Vagina (tissue), 2 donors: ENCODE measurements at places on chromosomes 4 and X.

- DNase-seq = no peak
- H3K36me3 ChIP-seq = no peaks in the 10 kb centered on the region
- H3K4me3 ChIP-seq = no peak overlapping the region
- no peaks in the 10 kb centered on the region for H3K4me1 ChIP-seq
These were observed 378.6 kb downstream of the UNC5C start for GRCh38 chr4:95170176-95170575.

DNA sequence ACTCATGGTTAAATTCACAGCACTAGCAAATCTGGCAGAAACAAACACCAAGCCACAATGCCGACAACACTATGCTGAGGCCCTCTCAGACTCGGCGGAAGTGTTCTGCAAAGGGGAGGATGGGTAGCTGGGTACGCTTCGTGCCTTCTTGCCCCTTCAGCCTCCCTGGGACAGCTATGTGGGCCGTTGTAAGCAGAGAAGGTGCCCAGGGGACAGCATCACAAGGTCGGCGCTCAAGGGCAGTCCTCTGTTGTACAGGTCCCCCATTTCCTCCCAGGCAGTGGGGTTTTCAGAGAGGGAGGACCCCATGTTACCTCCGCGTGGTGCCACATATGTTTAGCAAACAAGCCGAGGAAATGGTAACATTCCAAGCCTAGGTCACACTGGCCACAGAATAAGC lies 173.6 kb downstream of the AFAP1 start:
- no peak overlapping the region for H3K27ac ChIP-seq
- peaks cover 50% of the 10 kb centered on the region for H3K36me3 ChIP-seq
- no peaks in the 10 kb centered on the region for H3K27me3 ChIP-seq
- DNase-seq = no peak
- H3K4me3 ChIP-seq = no peak overlapping the region

DNA sequence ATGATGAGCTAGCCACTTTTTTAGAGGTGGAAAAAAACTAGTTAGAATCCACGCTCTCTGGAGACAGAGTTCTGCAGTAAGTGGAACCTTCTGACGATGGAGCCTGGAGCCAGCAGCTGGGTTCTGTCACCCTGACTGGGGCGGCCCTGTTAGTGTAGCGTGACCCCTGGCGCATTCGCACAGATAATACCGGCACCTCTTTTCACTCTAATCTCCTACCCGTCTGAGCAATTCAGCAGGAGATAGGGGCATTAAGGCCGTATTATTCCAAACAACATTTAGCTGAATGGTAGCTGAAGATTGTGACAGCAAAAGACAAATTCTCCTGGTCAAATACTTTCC lies 292.6 kb downstream of the FBXO8 start:
- DNase-seq = no peak
- H3K27ac ChIP-seq = no peak overlapping the region
- H3K4me1 ChIP-seq = no peaks in the 10 kb centered on the region
- H3K36me3 ChIP-seq = no peaks in the 10 kb centered on the region
- no peaks in the 10 kb centered on the region for H3K27me3 ChIP-seq
- no peak overlapping the region for H3K4me3 ChIP-seq

DNA sequence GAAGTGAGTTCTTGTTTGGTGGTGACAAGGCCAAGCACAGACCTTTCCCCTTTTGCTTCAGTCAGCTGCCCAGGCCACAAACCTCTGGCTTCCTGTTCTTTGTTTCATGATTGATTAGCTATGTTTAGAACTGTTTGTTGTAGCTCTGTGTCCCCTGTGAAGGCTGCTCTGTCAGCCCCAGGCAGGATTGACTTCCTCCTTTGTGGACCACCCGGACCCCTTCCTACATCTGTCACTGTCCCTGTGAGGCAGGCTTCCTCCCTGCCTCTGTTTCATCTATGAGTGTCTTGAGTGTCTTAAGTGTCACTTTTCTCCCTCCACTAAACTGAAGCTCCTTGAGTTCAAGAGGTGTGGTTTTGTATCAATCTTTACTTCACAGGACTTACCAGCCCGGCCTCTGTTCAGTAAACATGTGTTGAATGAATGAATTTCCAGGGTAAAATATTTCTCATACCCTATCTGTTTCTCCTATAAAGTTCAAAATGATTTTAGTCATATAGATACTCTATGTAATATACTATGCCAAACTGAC lies 83.5 kb downstream of the ZNF674 start:
- no peaks in the 10 kb centered on the region for H3K27me3 ChIP-seq
- H3K4me3 ChIP-seq = no peak overlapping the region
- no peak overlapping the region for H3K27ac ChIP-seq
- no peaks in the 10 kb centered on the region for H3K4me1 ChIP-seq

GRCh38 chr4:77699731-77700210 lies 94.2 kb downstream of the CXCL13 start:
- H3K27ac ChIP-seq = no peak overlapping the region
- no peaks in the 10 kb centered on the region for H3K27me3 ChIP-seq
- H3K36me3 ChIP-seq = no peaks in the 10 kb centered on the region
- no peak overlapping the region for H3K4me3 ChIP-seq
- no peaks in the 10 kb centered on the region for H3K4me1 ChIP-seq
- DNase-seq = no peak

DNA sequence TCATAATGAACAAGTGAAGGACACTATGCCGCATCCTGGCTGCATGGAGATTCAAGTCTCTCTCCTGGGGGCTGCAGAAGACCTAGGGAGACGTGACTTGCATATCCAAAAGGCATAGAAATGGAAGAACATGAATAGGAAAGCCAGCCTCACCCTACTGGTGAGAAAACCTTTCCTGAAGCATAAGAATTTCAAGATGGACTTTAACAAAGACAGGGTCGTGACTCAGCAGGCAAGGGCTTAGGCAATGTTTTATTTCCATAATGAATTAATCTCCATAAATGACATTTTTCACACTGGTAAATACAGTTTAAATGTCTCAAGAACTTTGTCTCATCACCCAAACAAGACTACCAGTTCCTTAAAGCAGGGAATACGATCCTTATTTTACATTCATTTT lies 78.9 kb downstream of the RFC1 start:
- H3K27ac ChIP-seq = no peak overlapping the region
- H3K36me3 ChIP-seq = peaks cover 51% of the 10 kb centered on the region
- no peak overlapping the region for H3K4me3 ChIP-seq
- H3K4me1 ChIP-seq = no peaks in the 10 kb centered on the region
- no peaks in the 10 kb centered on the region for H3K27me3 ChIP-seq

GRCh38 chr4:55138367-55138766 lies 13.0 kb upstream of the KDR start:
- H3K27ac ChIP-seq = no peak overlapping the region
- H3K4me1 ChIP-seq = no peaks in the 10 kb centered on the region
- DNase-seq = no peak

GRCh38 chrX:72238183-72238582 lies 644 bp downstream of the ERCC6L start:
- no peak overlapping the region for H3K4me3 ChIP-seq
- DNase-seq = no peak
- H3K4me1 ChIP-seq = no peaks in the 10 kb centered on the region
- H3K36me3 ChIP-seq = no peaks in the 10 kb centered on the region
- no peaks in the 10 kb centered on the region for H3K27me3 ChIP-seq

GRCh38 chr4:47534772-47535171 lies 49.7 kb downstream of the ATP10D start:
- no peaks in the 10 kb centered on the region for H3K27me3 ChIP-seq
- no peak for DNase-seq
- H3K36me3 ChIP-seq = no peaks in the 10 kb centered on the region
- H3K4me1 ChIP-seq = peaks cover 28% of the 10 kb centered on the region
- H3K4me3 ChIP-seq = no peak overlapping the region

DNA sequence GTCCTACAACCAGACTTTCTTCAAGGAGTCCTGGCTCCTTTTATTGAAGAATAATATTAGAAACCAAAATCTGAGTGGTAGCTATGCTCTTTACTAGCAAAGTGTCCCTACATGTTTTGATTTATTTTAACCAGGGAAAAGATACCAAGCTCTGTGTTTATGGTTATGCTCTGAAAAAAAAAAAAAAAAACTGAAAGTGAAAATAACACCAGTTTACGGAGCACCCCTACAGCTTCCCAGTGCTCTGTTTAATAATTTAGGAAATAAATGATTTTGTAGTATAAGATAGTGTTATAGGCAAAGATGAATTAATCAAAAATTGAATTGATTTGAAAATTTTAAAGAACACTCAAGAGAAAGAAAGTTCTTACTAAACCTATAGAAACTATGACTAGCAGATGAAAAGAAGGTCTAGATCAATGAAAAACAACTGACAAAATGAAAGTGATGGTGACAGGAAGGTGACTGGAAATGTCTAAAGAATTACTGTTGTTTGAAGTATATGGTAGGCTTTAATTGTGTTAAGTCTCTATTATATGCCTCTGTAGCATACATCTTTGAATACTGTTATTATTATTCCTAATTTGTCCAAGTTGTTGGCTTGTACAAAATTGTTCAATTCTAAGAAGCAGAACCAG lies 1698.4 kb upstream of the PCDH10 start:
- H3K4me3 ChIP-seq = no peak overlapping the region
- H3K27ac ChIP-seq = no peak overlapping the region
- DNase-seq = no peak
- no peaks in the 10 kb centered on the region for H3K27me3 ChIP-seq
- H3K36me3 ChIP-seq = no peaks in the 10 kb centered on the region

GRCh38 chr4:3729882-3730226 lies 36.3 kb upstream of the ADRA2C start:
- H3K4me3 ChIP-seq = no peak overlapping the region
- no peak overlapping the region for H3K27ac ChIP-seq
- no peak for DNase-seq
- H3K36me3 ChIP-seq = no peaks in the 10 kb centered on the region
- no peaks in the 10 kb centered on the region for H3K27me3 ChIP-seq

- H3K4me3 ChIP-seq = no peak overlapping the region
- no peaks in the 10 kb centered on the region for H3K36me3 ChIP-seq
- no peak for DNase-seq
- no peaks in the 10 kb centered on the region for H3K27me3 ChIP-seq
These were observed 71.6 kb upstream of the SH3RF1 start for GRCh38 chr4:169342159-169342860.

DNA sequence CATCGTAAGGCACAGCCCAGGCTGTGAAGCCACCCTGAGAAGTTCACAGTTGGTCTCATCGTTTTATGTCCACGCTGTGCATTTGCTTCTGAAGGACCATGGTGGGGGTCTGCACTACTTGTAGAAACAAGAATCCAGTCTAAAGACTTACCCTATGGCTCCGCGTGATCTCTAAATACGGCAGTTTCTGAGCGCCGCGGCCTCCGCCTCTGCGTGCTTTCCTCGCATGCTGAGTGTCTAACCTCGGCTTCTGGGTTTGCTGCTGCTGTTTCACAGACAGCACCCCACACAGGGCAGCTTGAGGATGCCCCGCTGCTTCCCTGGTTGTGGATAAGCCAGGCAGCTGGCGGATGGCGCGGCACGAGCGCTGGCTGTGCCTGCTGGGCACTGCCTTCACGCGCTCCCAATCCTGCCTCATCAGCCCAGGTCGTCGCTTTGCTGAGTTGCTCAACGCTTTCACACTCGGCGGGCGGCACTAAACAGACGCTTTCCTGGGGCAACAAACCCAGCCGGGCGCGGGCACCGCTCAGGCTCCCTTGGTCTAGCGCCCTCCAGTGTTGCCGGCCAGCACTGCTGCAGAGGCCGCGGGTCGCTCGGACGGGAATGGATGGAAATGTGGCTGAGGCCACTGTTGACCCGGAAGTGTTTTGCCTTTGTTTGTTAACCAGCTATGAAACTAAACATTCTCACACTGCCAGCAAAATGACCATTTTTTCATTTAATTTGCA lies 39.2 kb downstream of the FGFRL1 start:
- no peaks in the 10 kb centered on the region for H3K27me3 ChIP-seq
- no peaks in the 10 kb centered on the region for H3K36me3 ChIP-seq
- DNase-seq = no peak
- no peak overlapping the region for H3K27ac ChIP-seq

DNA sequence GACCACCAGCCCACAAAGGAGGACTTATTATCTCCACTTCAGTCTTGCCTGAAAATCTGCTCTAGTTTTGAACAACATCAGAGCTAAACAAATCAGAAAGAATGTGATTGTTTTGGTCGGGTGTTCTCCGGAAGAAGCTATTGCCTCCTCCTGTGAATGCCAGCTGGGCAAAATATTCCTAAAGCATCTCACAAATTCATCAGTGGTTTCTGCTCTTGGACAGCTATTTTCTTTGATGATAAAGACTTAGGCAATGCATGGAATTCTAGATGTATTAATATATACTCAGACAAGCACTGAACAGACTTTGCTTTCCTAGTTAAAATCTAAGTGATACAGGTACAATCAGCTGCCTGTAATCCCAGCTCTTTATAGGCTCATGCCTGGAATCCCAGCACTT lies 71.8 kb downstream of the ASMT start:
- no peak overlapping the region for H3K27ac ChIP-seq
- H3K4me3 ChIP-seq = no peak overlapping the region
- H3K27me3 ChIP-seq = no peaks in the 10 kb centered on the region
- no peaks in the 10 kb centered on the region for H3K36me3 ChIP-seq

DNA sequence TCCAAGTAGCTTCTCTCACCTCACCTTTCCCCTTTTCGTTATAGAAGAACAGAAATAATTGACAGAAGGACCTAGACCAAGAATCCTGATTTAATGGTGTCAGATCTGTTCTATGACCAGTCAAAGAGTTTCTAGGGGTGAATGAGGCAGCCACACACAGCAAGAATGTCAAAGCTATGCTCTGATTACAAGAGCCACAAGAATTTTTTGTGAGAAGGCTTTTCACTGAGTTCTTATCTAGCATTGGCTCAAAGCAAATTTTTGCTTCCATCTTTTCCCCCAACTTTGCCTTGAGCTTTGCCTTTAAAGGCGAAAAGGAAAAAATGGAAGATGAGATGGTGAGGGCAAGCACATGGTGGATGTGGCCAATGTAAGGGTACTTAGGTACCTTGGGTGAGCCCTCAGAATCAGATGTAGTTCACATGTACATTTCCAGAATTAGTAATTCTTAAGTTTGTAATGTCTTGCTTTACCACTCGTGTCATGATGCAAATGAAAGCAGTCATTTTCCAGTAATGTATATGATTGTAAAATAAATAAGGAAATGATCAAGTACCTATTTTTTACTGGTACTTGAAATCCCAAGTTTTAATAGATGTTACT lies 23.5 kb downstream of the FMR1 start:
- no peaks in the 10 kb centered on the region for H3K4me1 ChIP-seq
- H3K27me3 ChIP-seq = no peaks in the 10 kb centered on the region
- H3K4me3 ChIP-seq = no peak overlapping the region
- H3K36me3 ChIP-seq = no peaks in the 10 kb centered on the region

GRCh38 chrX:9555354-9555753 lies 90.5 kb downstream of the TBL1X start:
- H3K4me1 ChIP-seq = no peaks in the 10 kb centered on the region
- no peaks in the 10 kb centered on the region for H3K36me3 ChIP-seq
- no peaks in the 10 kb centered on the region for H3K27me3 ChIP-seq
- no peak overlapping the region for H3K27ac ChIP-seq
